Fibroblast of villous mesenchyme (primary cell): ENCODE measurements at places on chromosomes 6 and 20. TPM values are rescaled to one million over a fixed set of nuclear protein-coding genes. Genes with fewer than 3 reads are reported as not detected.
A peak's percentile ranks its signal among the peaks of the same experiment; 100 is the strongest.

RAD21L1 gene
- not detected in 2 replicates for total RNA-seq

SGK2 gene
- total RNA-seq: under 0.01 and 0.64 TPM in 2 replicates

GRCh38 chr6:11160199-11160598 lies 48.7 kb upstream of the ERVFRD-1 start:
- DNase-seq: no peak

- DNase-seq: peak; percentile 84
Measured at GRCh38 chr6:53608396-53608795, 57.2 kb downstream of the KLHL31 start.

GRCh38 chr6:5657684-5658430 lies 348.9 kb downstream of the NRN1 start:
- DNase-seq: no peak

DNA sequence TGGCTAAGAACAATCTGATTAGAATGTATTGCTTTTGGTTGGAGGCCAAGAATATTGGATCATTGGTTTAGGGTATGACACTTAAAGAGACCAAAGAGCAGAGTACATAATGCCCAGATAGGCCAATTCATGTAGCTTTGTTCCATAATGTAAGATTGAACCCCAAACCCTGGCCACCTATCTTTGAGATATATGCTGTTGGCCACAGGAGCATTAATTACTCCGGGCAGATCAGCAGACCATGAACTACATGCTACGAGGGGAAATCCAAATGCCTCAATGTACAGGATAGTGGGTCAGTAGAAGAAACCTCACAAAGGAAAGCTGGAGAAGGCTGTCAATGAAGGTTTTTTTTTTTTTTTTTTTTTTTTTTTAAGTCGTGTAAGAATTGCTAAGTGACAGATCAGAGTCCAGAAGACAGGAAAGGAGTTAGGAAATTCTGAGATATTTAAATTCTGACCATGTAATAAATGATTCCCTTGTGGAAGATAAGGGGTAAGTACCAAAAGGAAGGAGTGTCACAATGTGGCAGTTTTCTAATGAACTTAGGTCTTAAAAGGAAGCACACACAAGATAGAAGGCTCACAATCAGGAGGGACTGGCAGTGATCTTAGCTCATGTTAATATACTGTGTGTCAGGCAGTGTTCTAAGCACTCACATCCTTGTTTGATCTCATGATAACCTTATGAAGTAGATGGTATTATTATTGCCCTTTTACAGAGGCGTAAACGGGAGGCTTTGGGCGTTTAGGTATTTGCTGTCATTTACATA lies 61.4 kb downstream of the CARMIL1 start:
- DNase-seq: no peak

DNA sequence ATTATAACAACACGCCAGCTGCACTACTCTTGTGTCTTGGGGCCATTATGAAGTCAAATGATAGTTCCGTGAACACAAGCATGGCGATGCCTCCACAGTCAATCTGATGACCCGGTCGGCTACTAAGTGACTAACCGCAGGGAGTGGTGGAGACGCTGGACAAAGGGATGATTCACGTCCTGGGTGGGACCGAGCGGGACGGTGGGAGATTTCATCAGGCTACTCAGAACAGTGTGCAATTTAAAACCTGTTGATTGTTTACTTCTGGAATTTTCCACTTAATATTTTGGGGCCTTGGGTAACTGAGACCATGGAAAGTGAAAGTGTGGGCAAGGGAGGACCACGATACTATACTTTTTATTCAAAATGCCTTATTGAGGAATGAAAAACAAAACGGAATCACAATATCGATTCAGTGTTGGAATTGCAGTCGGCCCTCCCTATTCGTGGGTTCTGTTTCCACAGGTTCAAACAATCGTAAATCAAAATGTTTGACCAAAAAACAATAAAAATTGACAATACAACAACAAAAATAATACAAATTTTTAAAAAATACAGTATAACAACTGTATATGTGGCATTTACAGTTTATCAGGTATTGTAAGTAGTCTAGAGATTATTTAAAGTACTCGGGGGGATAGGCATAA lies 66.5 kb downstream of the MYLK4 start:
- peak; percentile 44 for DNase-seq

DNA sequence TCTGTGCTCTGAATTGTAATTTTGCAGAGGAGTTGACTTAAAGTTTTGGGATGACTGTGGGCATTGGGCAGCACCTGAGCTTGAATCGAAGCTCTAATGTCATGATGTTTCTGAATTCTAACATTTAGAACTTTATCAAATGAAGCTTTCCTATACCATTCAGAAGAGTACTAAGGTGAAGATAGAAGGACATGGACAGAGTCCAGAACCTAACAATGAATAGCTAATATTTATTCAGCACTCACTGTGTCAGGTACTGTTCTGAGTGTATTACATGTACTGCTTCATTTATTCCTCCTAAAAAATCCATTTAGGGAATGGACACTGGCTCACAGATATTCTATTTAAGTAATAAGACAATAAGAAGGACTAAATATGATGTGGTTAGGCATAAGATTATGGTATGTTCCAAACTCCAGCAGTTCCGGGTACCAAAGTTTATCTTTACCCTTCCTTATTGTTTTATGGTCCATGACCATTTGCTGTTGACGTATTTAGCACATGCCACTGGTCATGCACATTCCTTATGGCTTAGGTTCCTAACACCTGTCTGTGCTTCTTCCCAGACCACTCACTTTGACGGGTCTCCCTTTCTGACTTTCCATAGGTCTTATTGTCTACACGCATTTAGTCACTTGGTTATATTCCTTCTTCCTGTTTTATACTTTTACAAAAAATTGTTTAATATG lies 20.3 kb downstream of the BCKDHB start:
- DNase-seq: no peak

DNA sequence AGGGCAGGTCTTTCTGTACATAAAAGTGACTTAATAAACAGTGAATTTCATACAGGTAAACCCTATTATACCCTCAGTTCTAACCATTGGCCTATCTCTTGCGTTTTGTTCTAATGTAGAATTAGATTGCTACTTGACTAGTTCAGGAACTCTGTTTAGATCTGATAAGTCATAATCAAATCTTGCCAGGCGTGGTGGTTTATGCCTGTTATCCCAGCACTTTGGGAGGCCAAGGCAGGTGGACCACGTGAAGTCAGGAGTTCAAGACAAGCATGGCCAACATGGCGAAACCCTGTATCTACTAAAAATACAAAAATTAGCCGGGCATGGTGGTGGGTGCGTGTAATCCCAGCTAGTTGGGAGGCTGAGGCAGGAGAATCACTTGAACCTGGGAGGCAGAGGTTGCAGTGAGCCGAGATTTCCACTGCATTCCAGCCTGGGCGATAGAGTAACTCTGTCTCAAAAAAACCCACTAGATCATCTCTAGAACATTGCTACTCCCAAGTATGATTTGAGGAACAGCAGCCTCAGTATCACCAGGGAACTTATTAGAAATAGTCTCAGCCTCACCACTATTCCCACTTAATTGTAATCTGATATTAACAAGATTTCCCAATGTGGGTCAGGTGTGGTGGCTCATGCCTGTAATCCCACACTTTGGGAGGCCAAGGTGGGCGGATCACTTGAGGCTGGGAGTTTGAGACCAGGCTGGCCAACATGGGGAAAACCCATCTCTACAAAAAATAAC lies 12.2 kb downstream of the GTPBP2 start:
- no peak for DNase-seq

GRCh38 chr20:23873370-23874015 lies 6.1 kb downstream of the CST5 start:
- DNase-seq: peak; percentile 9

GRCh38 chr6:34447386-34447785 lies 18.5 kb upstream of the PACSIN1 start:
- no peak for DNase-seq

GRCh38 chr6:136510782-136511181 lies 39.4 kb downstream of the MAP7 start:
- DNase-seq: no peak

DNA sequence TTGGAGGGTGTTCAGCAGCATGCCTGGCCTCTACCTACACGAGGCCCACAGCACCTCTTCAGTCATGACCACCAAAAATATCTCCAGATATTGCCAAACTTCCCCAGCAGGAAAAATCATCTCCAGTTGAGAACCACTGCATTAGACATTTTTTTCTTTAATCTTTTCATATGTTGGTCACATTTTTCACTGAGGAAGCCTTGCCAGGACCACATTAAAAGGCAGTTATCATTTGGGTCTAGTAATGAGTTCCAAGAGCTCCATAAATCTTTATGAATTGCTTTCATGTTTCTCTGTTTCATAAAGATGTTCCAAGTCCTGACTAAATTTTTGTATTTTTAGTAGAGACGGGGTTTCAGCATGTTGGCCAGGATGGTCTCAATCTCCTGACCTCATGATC lies 28.8 kb downstream of the MTRES1 start:
- DNase-seq: no peak

DNA sequence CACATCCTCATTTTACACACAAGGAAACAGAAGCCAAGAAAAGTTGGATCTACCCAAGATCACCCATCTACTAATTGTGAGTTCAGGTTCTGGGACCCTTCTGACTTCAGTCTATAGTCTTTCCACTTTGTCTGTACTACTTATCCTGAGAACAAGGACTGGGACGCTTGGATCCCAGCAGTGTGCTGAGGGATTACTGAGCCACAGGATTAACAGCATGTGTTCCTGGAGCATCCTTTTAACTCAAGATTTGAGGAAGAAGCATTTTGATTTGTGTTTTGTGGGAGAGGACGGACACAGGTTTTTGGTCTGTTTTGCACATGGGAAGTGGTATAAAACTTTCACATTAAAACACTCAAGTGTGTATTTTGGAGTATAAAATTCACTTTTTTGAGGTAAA lies 4.4 kb downstream of the ENPP4 start:
- DNase-seq: no peak

DNA sequence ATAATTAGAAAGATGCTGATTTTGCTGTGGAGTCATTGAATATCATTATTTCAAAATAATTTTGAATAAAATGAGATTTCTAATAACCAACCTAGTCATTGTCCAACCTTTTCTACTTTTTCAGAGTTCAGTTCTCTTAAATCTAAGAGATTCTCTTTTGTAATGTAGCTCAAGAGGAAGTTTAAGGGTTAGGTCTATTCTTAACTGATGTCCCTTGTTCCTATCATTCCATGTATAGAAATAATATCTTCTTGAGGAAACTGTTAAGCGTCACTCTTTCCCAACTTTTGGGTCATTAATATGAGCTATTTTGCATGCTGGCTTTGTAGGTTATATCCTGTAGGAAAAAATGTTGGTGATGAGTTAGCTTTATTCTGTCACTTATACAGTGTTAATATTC lies 27.0 kb downstream of the RNF144B start:
- DNase-seq: no peak
